Activated T-cell treated with anti-CD3 and anti-CD28 coated beads, Interleukin-2, amount 50 U/mL, for 48 hours (primary cell): ENCODE measurements at places on chromosomes 1 and 21.

DNA sequence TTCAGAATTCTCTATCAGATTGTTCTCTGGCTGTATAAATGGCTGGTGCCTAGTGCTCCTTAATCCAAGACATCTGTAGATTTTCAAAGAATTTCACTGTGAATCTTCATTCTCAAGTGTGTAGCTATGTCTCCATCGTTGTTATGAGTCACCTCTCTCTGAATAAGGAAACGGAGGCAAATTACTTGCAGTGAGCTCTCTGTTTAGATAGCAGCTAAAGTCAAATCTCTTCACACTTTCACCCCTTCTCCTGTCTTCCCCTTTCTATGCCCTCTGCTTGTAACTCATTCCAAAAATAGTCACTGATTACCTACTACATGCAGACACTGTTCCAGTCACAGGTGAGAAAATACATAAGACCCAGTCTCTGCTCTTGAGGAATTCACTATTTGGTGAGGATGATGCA lies 39.7 kb downstream of the CHML start:
- no peak for DNase-seq

DNA sequence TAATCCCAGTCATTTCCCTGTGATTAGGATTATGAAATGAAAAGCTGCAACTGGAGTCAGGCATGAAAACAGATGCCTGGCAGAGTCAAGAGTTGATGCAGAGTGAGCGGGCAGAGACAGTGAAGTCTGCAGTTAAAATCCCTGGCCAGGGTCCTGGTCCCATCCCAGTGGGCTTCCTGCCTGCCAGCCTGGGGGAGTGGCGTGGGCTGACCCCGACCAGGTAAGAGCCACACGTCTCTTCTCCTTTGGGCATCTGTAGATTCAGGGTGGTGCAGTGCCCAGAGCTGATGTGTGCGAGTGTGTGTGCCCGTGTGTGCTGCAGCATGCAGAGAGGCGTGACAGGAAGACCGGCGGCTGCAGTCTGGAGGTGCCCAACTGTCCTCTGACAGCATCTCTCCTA lies 6.2 kb upstream of the KIAA1614 start:
- no peak for DNase-seq

GRCh38 chr1:192167911-192168700 lies 9.8 kb downstream of the RGS18 start:
- no peak for DNase-seq

DNA sequence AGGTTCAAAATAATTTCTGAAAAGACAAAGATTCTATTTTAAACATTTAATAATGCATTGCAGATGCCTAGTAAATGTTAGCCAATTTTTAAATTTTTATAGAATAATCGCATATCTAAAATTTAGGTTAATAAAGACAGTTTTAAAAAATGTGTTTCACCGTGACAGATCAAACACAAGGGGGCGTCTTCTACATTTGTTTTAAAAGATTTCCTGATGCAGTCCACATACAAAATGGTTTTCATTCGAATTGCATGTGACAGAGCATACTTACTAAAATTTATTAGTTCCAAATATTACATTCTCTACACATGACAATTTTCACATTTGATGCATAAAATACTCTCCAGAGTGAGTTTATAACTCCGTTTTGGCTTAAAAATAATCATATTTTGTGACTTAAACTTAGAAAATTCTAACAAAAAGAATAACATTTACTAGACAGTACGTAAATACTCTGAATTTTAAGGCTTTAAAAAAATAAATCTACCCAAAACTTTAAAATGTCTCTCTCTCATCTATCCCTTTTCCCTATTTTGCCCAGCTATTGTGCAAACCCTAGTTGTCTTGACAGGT lies 75.5 kb downstream of the ADAMTS1 start:
- DNase-seq, result no peak

- DNase-seq, result no peak
Measured at GRCh38 chr1:40929155-40929554, 50.3 kb upstream of the CTPS1 start.

DNA sequence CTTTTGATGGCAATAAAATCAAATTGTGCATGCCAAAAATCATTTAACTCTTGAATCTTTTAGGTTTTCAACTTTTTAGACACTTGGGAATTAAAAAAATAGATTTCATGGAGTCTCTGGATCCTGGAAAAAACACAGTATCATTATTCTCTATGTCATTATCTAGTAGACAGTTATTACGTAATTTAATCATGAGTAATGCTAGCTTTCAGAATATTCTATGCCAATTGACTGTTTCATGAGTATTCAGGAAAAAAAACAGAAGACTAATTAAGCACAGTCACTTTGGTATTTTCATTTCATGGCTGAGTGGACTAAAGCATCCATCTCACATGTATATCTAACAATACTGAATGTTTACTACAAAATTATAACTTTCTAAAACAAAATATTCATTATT lies 44.0 kb downstream of the ODF2L start:
- no peak for DNase-seq

GRCh38 chr1:167631386-167631935 lies 1.4 kb downstream of the RCSD1 start:
- DNase-seq, result peak; percentile 41

GRCh38 chr1:56094168-56094567 lies 485.2 kb downstream of the PLPP3 start:
- DNase-seq, result no peak

- no peak for DNase-seq
Measured at GRCh38 chr1:238001818-238002217, 111.1 kb upstream of the ZP4 start.

DNA sequence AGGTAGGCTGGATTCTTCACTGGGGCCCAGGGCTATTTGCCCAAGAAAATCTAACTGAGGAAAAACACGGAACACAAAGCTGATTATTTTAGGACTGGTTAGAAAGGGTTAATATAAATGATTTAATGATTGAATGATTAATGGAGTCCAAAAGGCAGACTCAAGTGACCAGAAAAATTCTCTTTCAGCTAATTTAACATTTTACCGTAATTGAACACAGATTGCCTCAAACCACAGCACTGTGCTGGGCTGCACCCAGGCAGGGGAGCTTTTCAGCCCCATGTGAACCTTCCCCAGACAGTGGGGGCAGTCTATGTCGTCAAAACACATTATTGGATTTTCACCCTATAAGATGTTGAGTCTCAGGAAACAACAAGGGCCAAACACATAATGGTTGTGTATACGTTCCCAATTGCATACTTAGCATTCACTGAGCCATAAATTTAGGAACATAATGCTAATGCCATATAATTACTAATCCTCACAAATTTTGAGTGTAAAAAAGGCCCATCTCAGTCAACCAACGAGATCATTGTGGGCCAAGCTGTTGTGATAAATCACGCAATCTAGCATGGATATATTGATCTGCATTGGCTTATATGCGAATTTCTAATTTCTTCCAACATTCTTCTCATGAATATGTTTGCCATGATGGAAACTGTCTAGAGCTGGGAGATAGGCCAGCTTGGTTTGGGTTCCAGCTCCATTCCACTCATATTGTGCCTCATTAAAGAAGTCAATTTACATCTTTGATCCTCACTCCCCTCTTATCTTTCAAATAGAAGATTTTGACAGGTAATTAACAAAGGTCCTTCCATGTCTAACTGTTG lies 27.7 kb downstream of the DSCAM start:
- no peak for DNase-seq

DNA sequence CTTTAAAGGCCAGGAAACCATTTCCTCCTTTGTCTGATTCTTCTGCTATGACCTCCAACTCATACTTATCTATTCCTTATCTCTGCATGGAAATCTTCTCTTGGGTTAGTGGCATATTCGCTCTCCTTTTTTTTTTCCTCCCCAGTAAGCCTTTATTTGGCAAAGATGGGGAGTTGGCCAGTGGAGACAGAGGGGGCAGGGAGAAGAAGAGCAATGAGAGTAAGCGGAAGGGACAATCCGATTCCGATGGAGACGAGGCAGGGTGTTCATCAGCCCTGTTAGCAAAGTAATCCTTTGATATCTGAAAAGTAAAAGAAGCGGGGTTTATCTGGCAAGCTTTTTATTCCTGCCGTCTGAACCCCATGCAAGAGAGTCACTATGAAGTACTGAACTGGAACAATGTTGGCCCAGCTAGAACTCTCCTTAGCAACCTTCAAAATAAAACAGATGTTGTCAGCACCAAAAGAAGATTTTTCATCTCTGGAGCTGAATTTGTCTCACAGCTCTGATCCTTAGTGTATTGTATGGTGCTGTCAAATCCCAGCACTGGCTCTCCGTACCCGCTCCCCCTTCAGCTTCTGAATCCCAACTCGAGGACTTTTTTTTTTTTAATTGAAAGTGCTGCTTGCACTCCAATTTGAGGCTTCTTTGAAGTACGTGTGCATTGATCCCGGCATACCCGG lies 40.9 kb downstream of the PTGFRN start:
- DNase-seq, result no peak

- peak; percentile 64 for DNase-seq
Measured at GRCh38 chr1:53681977-53682685, 56.8 kb downstream of the GLIS1 start.

GRCh38 chr1:158496374-158496773 lies 24.4 kb downstream of the OR10R2 start:
- no peak for DNase-seq

- no peak for DNase-seq
Measured at GRCh38 chr1:54814571-54814970, 13.4 kb upstream of the TTC22 start.

DNA sequence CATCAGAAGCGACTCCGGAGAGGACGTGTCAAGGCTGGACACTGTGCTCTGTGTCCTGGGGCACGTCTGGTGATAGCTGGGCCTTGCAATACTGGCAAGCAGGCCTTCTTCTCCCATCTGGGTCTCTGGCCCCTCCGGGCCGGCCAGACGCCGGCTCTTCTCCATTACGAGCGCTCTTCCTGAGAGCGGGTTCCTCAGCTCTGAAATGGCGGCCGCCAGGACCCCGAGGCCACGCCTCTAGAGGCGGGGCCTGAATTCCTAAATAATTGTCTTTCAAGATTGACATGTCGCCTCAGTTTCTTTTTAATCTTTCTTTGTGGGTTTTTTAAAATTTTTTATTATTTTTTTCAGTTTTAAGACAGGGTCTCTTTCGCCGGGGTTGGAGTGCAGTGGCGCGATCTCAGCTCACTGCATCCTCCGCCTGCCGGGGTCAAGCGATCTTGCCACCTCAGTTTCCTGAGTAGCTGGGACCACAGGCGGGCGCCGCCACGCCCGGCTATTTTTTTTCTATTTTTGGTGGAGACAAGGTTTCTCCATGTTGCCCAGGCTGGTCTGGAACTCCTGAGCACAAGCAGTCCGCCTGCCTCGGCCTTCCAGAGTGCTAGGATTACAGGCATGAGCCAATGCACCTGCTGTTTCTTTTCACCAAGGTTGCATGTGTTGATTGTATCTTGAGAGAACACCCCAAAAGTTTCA lies 9.2 kb downstream of the RNF2 start:
- DNase-seq, result no peak

GRCh38 chr1:154773551-154773950 lies 96.5 kb downstream of the KCNN3 start:
- no peak for DNase-seq

- DNase-seq, result no peak
Measured at GRCh38 chr21:35231090-35231489, 182.0 kb upstream of the RUNX1 start.

DNA sequence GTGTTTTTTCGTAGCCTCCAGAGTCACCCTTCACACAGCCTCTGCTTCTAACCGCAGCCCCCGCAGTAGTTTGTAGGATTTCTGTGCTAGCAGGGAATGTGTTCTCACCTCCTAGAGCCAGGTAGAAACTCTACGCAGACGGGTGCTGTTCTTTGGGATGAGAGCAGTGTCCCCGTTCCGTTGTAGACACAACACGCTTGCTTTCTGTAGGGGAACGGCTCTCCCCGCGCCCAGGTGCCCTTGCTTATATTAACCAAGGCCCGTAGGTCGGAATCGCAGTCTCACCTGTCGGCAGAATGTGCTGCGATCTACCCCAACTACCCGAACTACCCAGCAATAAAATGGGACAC lies 111.8 kb upstream of the NBPF11 start:
- no peak for DNase-seq

GRCh38 chr1:165907256-165907857 lies 79.9 kb downstream of the UCK2 start:
- DNase-seq, result no peak

DNA sequence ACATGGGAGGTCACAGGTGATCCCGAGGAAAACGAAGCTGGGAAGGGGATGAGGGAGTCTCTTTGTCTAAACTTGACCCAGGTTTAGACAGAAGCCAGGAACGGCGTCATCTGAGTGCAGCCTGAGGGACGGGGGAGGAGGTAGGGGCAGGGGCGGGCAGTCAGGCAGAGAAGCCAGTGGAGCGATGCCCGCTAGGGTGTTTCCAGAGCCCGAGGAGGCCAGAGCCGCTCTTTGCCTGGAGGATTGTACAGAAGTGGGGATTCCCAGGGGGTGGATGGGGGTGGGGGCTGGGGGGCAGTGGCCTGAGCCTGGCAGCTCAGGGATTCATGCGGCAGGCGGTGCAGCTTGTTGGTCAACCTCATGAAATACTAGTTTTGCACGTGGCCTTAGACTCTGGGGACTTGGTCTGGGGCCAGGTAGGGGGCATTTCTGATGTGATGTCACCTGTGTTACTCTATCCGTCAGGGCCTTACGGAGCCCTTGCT lies 58.4 kb downstream of the VPS26C start:
- DNase-seq, result no peak

DNA sequence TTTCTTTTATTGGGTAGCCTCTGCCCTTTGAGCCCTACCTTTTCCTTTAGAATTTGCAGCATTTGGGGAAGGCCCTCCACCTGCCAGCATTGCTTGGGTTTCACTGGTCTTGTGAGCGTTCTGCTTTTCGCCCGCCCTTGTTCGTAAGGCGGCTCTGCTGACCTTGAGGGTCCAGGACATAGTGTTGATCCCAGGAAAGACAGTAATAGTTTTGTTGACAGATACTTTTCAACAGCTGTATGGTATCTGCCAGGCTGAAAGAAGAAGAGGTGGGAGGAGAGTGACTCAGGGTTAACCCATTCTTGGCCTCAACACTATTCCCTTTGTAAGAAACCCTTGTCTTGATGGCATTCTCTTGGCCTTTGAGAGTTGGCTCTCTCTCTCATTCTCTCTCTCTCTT lies 113.4 kb upstream of the SPAG17 start:
- no peak for DNase-seq

DNA sequence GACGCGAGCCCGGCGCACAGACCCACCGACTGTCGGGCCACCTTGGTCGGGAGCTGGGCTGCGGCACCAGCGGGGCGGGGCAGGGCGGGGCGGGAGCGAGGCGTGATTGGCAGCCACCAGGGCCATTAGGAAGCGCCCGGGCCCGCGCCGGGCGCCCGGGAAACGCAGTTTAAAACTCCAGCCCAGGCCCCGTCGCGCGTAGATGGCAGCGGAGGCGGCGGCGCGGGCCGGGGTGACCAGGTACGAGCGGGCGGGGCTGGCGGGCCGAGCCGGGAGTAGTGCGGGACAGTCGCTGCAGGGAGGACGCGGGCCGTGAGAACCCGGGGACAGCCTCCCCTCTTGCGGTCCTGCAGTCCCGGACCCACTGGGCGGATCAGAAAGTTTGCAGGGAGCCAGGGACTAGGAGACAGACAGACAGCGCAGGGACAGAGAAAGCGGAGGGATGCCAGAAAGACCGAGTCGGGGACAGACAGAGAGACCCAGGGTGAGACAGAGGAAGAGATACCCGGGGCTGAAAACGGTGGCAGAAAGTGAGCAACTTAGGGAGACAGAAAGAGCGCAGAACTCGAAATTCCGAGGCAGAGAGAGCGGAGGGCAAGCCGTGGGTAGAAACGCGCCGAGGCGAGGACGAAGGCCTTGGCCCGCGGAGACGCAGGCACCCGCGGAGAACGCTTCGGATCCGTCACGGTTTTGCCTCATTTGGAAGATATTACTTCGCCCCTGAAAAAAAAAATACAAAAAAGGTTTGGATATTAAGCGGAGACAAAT lies at the start of gene DMBX1:
DMBX1 (plus strand) TSS at position 199 of the 768 bp plus-strand sequence. CDS start 17,175 bp downstream, outside the sequence.
- peak; percentile 57 for DNase-seq
